ENCODE measurements at places on chromosomes 5 and 9.

DNA sequence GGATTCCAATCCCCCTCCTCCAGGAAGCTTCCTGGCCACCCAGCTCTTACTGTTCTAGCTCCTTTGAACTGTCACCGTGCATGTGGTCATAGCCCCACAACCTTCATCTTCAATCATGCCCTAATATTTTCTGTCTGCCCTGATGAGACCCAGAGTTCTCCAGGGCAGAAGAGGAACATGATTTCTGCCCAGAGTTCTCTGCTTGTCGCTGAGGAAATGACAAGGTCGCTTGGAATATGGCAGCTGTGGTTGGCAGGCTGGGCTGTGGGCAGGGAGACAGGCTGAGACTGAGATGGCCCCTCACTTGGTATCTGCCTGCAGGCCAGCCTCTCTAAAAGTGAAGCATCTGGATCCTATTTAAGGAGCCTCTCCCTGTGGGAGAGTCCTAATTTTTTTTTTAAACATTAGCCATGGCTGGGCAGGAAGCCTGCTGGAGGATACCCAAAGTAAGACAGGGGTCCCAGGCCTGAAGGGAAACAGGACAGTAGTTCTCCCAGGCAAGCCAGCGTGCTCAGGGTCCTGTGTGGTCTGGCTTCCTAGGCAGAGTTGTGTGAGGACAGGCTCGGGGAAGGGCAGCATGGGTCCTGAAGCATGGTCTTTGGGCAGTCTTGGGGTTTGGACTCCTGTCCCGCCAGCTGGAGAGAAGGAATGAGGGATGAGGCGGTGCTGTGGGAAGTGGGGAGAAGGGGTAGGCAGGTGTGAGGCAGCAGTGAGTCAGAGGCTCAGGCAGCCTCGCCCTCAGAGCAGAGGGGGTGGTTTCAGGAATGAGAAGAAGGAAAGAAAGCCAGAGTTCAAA is 242.1 kb downstream of the FSTL4 start:
- DNase-seq, result no peak

GRCh38 chr9:18743421-18743820 is 269.5 kb downstream of the ADAMTSL1 start:
- DNase-seq, result no peak

DNA sequence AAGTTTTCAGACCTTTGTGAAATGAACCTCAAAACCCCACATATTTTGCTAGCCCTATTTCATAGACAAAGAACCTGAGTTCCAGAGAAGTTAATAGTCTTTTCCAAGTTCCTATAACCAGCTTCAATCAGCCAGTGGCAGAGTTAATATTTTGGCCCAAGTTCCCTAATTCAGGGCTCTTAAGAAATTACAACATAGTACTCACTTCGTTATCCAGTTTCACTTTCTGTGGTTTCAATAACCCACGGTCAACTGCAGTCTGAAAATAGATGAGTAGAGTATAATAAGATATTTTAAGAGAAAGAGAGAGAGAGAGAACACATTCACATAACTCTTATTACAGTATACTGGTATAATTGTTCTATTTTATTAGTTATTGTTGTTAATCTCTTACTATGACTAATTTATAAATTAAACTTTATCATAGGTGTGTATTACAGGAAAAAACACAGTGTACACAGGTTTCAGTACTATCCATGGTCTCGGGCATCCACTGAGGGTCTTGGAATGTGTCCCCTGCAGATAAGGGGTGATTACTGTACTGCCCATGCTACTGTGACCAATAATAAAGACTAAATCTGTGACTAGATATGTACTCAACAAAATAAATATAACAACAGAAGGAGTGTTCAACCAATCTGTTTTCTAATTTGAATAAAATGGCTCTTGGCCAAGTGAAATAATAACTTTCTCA is 9.3 kb upstream of the MYOT start:
- DNase-seq, result no peak

GRCh38 chr5:110371011-110371724 is 355.3 kb downstream of the TMEM232 start:
- no peak for DNase-seq

DNA sequence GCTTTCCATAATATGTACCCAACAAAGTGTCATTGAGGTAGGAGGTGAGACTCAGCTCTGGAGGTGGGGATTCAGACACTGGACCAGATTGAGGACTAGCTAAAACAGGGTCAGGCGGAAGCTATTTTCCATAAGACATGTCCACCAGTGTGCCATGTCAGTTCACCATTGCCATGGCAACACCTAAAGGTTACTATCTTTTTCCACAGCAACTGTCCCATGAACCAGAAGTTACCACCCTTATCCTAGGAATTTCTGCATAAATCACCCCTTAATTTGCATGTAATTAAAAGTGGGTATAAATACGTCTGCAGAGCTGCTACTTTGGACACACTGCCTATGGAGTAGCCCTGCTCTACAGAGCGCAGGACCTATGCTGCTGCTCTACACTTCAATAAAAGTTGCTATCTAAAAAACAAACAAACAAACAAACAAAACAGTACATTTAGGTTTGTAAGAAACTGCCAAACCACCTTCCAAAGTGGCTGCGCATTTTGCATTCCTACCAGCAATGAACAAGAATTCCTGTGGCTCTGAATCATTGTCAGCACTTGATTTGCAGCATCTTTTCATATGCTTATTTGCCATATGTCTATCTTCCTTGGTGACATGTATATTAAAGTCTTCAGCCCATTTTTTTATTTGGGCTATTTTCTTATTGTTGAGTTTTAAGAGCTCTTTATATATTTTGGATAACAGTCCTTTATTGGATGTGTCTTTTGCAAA is 18.0 kb upstream of the TRIM32 start:
- DNase-seq, result no peak

- DNase-seq, result no peak
Observed at GRCh38 chr9:124733964-124734740, 37.0 kb downstream of the NR6A1 start.

DNA sequence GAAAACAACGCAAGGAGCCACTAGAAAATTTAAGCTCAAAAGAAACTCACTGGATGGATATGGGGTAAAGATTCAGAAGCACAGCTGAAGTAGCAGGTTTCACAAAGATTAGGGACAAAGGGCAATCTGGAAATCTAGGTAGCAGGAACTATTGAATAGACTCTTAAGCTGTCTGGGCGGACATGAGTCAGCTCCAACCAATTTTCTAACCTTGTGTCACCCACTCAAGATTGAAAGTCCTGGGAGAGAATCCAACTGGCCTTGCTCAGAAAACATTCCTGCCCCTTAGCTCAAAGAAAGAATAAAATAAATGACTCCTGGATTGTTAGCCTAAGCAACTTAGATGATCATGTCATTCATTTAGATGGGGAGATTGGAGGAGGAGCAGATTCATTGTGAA is 69.2 kb downstream of the STK32A start:
- DNase-seq, result peak; percentile 47

DNA sequence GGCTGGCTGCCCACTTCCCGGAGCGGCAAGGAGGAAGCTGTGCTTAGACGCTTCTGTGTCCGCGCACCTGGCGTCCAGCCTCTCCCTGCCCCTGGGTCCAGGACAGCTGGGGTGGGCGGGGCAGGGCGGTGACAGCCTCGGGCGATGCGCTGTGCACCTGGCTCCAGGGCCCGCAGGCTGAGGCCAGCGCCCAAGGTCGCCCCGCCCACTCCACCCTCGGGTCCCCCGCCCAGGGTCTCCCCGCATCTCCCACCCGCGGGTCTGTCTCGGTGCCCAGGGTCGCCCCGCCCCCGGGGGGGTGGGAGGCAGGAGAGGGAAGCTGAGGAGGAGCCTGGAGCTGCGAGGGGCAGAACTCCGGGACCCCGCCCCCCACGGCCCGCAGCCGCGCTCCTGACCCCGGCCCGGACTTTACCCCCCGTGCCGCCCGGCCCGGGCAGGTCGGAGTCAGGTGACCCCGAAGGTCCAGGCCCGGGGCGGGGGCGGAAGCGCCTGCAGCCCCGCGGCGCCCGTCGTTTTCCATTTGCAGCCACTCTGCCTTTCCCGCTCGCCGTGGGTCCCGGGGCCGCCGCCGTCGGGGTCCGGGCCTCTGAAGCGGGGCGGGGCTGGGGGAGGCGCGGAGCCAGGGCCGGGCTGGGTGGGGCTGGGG is at the start of gene ENTPD8:
Gene ENTPD8 (minus strand): TSS at position 69 of the 646 bp plus-strand sequence. CDS start 3,072 bp downstream, outside the sequence.
- no peak for DNase-seq

- DNase-seq, result no peak
Observed at GRCh38 chr5:123262216-123262823, 160.9 kb downstream of the CEP120 start.

- no peak for DNase-seq
Observed at GRCh38 chr9:114382699-114383520, 4.9 kb downstream of the AKNA start.
